ENCODE measurements at places on chromosomes 2 and 18.
A peak's percentile ranks its signal among the peaks of the same experiment; 100 is the strongest.

DNA sequence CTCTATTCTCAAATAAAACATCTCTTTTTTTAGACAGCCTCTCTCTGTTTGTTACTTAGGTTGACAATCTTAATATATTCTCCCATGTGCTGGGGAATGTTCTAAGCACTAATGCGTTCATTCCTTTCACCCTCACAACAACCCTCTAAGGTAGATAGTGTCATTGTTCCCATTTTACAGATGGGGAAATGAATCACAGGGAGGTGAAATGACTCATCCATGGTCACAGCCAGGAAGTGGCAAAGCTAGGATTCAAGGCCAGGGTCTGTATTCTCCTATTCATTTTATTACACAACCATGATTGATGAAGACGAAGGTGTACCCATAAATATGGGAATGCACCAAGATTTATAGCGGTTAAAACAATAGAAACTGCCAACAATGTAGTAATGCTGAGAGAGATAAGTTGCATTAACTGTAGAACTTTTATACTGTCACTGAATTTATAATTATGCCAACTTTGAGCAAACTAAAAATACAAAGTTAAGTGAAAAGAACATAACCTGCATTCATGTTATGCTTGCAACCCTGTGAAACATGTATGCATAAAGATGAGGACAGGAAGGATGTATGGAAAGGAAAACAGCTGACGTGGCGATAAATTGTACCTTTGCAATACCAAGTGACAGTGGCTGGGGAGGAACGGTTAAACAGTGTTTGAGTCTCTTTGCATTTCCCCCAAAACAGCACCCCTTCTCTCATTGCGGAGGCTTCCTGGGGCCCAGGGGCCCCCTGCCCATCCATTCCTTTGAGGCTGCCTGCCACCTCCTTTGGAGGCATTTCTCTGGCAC, 257.7 kb upstream of the AGAP1 start:
- DNase-seq: no peak

GRCh38 chr2:192230889-192231453, 36.2 kb upstream of the TMEFF2 start:
- no peak for DNase-seq

- DNase-seq: no peak
These were observed 33.0 kb downstream of the SLC35F5 start for GRCh38 chr2:113723411-113723810.

DNA sequence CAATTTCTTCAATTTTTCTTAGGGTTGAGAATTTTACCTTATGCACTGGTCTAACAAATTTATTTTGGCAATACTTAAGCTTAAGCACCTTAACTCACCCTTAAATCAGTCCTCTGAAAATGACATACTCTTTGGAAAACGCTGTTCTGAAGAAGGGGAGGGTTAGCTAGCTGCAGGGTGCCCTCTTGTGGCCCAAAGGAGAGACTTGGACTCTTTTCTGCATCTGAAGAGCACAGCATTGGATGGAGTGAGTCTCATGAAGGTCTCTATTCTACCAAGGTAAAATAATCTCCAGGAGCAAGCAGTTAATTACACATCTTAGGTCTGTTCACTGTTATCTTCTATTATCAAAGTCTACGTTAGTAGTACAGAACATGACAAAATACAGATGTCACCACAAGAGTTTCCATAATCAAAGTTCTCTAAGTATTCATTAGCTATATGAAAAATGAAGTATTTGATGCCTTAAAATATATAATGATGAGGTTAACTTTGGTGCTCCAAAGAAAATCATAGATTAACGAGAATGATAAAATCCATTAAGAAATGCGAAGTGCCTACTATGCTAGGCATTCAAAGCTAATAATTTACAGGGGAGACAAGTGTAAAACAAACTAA, 24.4 kb downstream of the PUM2 start:
- DNase-seq: no peak

GRCh38 chr18:39969803-39970494, 1985.1 kb upstream of the PIK3C3 start:
- DNase-seq: no peak

- DNase-seq: peak; percentile 20
These were observed 175.7 kb downstream of the SOCS6 start for GRCh38 chr18:70464343-70465114.

- DNase-seq: no peak
These were observed 35.8 kb upstream of the ARHGAP25 start for GRCh38 chr2:68698567-68699377.

DNA sequence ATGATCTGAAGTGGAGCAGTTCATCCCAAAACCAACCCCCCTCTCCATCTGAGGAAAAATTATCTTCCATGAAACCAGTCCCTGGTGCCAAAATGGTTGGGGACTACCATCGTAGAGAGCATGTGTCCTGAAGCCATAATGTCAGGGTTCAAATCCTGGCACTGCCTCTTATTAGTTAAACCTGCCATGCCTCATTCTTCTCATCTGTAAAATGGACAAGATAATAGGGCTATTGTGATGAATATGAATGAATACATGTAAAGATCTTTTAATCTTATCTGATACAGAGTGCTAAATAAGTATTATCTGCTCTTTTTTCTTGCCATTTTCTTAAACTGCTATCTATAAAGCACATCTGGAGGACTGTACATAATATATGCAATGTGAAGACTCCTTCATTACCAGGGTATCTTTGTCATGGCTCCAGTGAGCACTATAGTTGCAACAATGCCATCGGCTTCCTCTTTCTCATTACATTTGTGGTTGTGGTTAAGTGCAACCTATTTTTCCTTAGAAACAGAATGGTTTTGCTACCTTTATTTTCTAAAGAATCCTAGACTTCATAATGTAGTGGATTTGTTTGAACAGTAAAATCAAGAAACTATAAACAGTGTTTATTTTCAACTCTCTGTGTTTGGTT, 27.0 kb downstream of the MFSD6 start:
- DNase-seq: no peak

- DNase-seq: no peak
These were observed 14.1 kb upstream of the PLEKHH2 start for GRCh38 chr2:43622931-43623451.

- no peak for DNase-seq
These were observed 27.8 kb upstream of the KCNF1 start for GRCh38 chr2:10883801-10884478.

DNA sequence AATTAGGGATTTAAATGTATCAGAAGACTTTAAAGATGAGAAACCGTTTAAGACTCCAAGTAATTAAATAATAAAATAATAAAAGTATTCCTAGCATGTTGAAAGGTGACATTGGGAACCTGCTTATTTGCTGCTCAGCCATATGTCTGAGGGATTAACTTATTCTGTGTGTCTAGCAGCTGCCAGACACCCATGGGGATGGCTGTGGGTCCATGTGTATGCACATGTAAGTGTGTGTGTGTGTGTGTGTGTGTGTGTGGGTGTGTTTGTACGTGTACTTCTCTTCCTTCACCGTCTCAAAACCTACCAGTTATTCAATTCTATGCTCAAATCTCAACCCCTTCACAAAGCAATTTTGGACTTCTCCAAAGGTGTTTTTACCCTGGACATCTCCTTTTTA, 124.5 kb downstream of the SETBP1 start:
- DNase-seq: no peak

DNA sequence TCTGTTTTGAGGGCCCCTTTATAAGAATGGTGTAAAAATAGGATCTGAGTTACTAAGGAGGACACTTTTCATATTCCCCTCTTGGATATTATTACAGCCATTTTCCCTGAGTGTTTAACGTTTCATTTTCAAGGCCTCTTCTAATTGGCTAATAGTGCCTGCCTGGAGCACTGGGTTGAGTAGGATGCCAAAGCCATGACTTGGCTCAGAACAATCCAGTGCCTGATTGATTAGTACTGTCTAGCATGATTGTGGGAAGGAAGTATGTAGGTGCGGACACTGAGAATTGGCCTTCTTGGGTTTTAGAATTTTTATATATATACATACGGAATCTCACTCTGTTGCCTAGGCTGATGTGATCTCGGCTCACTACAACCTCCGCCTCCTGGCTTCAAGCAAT, 66.1 kb downstream of the NAB1 start:
- DNase-seq: no peak

GRCh38 chr2:60530660-60531281, 22.7 kb downstream of the BCL11A start:
- no peak for DNase-seq

- DNase-seq: no peak
These were observed 28.3 kb upstream of the HPCAL1 start for GRCh38 chr2:10274376-10274775.

DNA sequence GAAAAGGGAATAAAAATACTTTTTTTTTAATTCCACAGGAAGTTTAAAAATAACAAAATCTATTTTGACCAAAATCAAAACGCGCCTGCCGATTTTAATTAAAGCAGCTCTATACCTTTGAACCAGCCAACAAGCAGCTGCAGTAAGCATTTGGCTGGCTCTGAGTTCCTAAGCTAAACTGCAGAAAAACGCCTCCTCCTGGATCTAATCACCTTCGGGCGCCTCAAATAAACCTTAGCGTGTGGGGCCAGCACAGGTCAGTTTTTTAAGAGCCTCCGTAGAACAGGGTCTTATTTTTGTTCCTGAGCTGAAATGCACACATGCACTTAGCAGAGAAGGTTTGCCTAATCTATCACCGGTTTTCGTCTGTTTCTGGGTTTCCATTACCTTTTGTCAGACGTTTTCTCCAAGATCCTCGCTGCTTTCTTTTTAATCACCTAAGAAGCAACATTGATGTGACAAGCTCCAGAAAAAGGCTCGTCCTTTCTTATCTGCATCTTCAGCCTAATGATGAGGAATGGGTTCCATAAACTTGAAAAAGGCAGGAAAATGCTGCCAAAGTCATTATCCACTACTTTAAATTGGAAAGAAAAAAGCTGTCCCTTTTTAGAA, 64.7 kb upstream of the HNRNPA3 start:
- DNase-seq: no peak

DNA sequence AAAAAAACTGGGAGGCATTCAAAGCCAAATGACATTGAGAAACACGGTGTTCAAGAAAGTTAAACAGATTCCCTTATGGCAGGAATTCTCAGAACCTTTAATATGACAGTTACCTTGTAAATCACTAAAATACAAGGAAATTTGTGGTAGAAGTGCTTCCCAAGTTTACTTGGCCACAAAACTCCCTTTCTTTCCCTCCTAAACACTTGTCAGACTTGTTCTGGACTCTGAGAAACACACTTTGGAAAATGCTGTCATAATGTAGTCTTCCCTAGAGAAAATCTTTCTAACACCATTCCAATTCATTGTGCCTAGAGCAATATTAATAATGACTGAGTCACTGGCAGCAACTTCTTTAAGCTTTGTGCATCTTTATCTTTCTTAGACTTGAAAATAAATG, 140.4 kb downstream of the ANKRD44 start:
- DNase-seq: no peak

DNA sequence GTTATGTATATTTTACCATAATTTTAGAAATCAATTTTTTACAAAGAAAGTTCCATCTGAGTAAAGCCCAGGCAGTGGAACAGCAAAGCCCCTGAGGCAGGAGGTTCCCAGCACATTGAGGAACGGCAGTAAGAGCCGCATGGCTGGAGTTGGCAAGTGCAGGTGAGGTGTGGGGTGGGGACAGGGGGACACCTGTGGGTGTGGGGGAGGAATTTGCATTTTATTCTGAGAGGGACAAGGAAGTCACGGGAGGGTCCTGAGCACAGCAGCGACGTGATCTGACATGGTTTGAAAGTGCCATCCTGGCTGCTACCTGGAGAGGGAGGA, 16.1 kb upstream of the ADI1 start:
- no peak for DNase-seq

DNA sequence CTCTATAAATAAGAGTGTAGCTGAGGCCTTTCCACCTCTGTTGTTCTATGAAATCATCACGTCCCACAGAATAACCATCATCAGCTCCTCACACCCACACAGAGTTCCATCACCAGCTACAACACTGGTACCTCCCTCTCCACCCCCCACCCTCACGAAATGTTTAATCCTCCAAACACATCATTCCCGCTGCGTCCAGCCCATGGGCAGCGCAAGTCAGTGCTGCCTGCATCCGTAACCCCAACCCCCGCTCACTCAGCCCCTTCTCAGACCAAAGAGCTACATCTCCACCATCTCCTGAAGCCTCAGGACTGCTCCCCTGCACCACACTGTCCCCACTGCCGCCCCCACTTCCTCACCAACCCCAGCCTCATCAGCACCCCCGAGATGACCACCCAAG, 19.4 kb downstream of the DNMT3A start:
- DNase-seq: no peak

DNA sequence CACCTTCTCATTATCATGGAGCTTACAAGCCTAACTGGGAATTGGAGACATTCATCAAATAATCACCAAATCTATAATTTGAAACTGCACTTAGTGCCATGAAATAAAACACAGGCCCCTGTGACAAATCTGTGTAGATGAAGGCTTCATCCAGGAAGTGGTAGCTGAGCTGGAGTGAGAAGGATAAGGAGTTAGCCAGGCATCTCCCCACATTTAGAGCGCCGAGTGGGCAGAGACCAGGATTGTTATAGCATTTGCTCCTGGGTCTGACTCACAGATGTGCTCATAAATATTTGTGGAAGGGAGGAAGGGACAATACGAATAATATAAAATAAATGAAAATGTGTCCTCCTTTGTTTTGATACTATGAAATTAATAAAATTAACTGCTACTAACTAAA, 2.5 kb upstream of the MAT2A start:
- no peak for DNase-seq

DNA sequence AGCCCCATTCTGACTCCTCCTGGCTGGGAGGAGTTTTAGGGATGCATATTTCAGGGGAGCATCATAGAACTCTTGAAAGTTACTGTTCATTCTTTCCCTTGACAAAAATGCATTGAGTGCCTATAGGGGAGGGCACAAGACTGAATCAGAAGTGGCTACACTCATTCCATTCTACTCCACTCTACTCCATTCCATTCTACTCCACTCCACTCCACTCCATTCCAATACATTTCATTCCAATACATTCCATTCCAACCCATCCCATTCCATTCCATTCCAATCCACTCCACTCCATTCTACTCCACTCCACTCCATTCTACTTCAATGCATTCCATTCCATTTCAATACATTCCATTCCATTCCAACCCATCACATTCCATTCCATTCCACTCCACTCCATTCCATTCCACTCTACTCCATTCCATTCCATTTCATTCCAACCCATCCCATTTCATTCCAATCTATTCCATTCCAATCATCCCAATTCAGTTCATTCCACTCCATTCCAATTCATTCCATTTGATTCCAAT, 110.8 kb downstream of the LOXHD1 start:
- DNase-seq: no peak

DNA sequence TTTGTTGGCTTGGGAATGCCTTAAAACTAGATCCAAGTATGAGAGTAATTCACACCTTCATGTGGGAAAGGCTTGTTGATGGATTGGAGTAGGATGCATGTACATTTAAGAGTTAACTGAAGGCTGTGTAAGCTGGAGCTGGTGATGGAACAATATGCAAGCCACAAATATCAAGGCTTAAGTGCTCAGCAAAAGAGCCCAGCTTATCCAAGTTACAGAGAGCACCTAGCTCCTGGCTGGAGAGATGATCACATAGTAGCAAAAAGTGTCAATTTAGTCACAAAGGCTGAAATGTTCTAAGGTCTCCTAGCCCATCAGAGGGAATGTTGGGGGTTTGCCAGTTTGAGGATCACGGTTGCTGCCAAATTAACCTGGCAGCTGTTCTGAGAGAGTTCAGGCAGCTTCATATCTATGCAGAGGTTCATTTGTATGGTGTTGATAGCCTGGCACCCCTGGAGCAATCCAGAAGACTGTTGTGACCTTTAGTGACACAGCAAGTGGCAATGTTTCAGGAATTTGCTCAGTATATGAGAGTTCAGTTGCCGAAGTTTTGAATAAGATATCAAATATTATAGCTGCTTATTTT, 228.2 kb downstream of the DOK6 start:
- no peak for DNase-seq

Data from iPS DF 19.7 (cell line).